Fibroblast of villous mesenchyme (primary cell): ENCODE measurements at places on chromosomes 1 and 21. TPM values are rescaled to one million over a fixed set of nuclear protein-coding genes. Genes with fewer than 3 reads are reported as not detected.

The CD1C gene
- total RNA-seq, result not detected in 2 replicates

The CAMK1G gene
- total RNA-seq, result 2.6 and 9.1 TPM in 2 replicates

The SYNC gene
- total RNA-seq, result 56.0 and 72.5 TPM in 2 replicates

The IVL gene
- total RNA-seq, result not detected in 2 replicates

The FAM78B gene
- total RNA-seq, result not detected in 2 replicates

The KPNA6 gene
- 61.8 and 96.7 TPM in 2 replicates for total RNA-seq

The DYRK1A gene
- 68.3 and 77.7 TPM in 2 replicates for total RNA-seq

The SPRR2G gene
- total RNA-seq, result not detected in 2 replicates

The ALG14 gene
- 4.7 and 6.4 TPM in 2 replicates for total RNA-seq

The FLG gene
- under 0.01 TPM in 1 of 2 replicates, not detected in the other for total RNA-seq

The DYNLT5 gene
- 1.7 and 2.9 TPM in 2 replicates for total RNA-seq

The HES3 gene
- total RNA-seq, result not detected in 2 replicates

The OR1C1 gene
- total RNA-seq, result not detected in 2 replicates

The DDI2 gene
- 15.5 and 21.3 TPM in 2 replicates for total RNA-seq

The RPS27 gene
- 1,538 and 2,013 TPM in 2 replicates for total RNA-seq

The GJB3 gene
- total RNA-seq, result not detected in 2 replicates

The NCF2 gene
- 1.6 TPM in 1 of 2 replicates, not detected in the other for total RNA-seq

The CFHR5 gene
- not detected in 2 replicates for total RNA-seq

The KRTAP13-2 gene
- not detected in 2 replicates for total RNA-seq

The PDZK1 gene
- under 0.01 and 0.32 TPM in 2 replicates for total RNA-seq

The TCEANC2 gene
- total RNA-seq, result 1.9 and 3.0 TPM in 2 replicates

The SMCP gene
- total RNA-seq, result not detected in 2 replicates

The SPRR5 gene
- not detected in 2 replicates for total RNA-seq

The F13B gene
- total RNA-seq, result not detected in 2 replicates

The GPR25 gene
- not detected in 2 replicates for total RNA-seq

The MLLT11 gene
- 8.1 and 9.1 TPM in 2 replicates for total RNA-seq

The ASTN1 gene
- total RNA-seq, result not detected in 2 replicates

The SOX13 gene
- total RNA-seq, result 11.6 and 14.7 TPM in 2 replicates

The CYP4Z1 gene
- not detected in 2 replicates for total RNA-seq

The TTC3 gene
- total RNA-seq, result 270 and 339 TPM in 2 replicates

The ANGPTL3 gene
- total RNA-seq, result under 0.01 TPM in 1 of 2 replicates, not detected in the other

The FCRL5 gene
- not detected in 2 replicates for total RNA-seq

The CTSS gene
- total RNA-seq, result 4.7 and 7.4 TPM in 2 replicates
